ENCODE measurements at places on chromosomes 12 and 14.
A peak's percentile ranks its signal among the peaks of the same experiment; 100 is the strongest.

DNA sequence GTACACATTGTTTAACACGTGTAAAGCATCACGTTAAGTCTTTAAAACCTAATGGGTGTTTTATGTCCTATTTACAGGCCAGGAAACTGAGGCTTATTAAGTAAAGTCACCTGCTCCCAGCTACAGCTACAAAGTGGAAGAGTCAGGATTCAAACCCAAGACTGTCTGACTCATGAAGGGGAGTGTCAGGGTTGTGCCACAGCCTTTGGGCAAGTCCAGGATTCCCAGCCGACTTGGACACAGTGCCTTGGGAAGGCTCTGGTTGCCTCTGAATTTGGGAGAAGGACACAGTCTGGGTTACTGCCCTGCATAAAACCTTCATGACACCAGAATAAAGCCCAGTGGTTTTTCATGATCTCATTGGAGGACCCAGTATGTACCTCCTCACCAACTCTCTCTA, 7.3 kb downstream of the RNU4-2 start:
- no peak for DNase-seq

DNA sequence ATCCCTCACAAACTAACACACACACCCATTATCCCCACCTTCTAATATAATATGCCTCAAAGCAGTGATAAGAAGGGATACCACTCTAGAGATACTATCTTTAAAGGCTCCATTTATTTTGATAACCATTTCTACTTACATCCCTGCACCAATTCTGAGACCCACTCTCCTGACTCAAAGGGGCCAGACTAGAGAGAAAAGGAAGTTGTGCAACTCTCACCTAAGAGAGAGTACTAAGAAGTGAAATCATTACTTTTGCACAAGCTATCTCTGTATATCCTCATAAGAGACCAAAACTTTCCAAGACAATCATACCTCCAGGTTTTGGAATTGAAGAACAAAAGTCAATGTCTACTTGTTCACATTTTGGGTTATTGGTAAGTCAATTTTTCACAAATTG, 45.4 kb upstream of the USP15 start:
- peak; percentile 27 for DNase-seq

- no peak for DNase-seq
These were observed 17.8 kb upstream of the MLEC start for GRCh38 chr12:120668868-120669840.

DNA sequence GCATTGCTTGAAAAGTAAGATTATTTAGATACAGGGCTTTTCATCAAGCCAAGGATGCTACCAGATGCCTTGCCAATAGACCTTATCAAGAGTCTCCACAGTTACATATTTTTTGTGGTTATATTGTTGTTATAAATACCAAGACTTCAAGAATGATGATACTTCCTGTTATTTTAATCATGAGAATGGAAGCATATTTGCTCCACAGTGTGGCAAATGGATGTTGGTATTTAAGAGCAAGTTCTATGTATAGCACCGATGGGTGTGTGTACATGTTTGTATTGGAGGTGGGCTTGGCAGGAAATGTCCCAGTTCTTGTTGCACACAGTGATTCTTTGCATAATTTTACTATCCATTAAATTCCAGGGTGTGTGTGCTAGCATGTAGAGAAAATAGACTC, 4.4 kb upstream of the NID2 start:
- no peak for DNase-seq

DNA sequence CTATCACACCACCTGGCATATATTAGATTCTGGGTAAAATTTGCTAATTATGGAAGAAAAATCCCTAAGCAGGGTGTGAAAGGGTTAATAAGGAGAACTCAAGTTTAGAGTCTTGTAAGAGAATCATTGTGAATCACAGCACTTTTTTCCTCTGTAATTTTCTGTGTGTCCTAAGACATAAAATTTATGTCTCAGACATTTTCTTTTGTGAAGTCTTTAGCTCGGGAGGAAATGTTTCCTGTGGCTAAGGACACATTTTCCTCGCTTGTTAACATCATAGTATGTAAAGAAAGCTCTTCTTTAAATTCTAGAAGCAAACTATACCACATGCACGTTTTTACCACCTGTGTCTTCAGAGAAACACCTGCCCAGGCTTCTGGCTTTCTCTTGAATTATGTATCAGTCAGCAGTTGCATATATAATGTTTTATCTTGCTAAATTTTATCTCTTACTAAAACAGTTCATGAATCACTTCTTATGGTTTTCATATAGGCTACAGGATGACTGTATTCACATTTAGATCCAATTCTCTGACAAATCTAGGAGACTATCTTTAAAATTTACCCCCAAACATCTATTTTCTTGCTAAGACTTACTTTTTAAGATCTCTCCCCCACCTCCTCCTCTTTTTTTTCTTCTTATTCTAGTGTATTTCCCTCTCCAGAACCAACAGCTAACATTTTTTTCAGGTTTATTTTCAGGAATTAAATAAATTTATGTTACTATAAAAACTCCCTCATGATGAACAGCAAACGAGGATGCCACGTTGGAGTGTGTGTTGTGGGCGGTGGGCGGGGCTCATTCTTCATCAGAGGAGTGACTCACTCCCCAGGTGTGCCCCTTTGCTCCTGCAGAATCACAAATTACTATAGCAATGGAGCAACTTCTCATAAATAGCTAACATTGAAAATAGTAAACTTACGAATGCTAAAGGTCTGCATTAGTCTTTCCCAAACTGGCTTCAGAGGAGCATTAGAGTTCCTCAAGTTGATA, 11.6 kb upstream of the CSRP2 start:
- no peak for DNase-seq

DNA sequence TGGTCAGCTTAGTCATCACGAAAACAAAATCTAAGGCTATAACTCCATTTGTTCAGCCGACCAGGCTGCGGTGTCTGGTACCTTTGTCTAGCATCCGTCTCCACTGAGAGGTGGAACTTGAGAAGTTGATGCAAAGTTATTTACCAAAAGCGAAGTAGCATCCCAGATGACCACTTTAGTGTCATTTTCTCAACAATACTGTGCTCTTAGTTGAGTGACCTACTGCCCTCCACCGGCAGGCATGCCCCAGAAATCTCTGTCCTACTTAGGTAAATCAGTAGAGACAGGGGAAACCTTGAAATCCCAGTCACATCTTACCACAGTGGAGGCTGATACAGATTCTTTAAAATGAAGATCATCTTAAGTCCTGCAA, 1.3 kb upstream of the ST8SIA1 start:
- DNase-seq, result no peak

DNA sequence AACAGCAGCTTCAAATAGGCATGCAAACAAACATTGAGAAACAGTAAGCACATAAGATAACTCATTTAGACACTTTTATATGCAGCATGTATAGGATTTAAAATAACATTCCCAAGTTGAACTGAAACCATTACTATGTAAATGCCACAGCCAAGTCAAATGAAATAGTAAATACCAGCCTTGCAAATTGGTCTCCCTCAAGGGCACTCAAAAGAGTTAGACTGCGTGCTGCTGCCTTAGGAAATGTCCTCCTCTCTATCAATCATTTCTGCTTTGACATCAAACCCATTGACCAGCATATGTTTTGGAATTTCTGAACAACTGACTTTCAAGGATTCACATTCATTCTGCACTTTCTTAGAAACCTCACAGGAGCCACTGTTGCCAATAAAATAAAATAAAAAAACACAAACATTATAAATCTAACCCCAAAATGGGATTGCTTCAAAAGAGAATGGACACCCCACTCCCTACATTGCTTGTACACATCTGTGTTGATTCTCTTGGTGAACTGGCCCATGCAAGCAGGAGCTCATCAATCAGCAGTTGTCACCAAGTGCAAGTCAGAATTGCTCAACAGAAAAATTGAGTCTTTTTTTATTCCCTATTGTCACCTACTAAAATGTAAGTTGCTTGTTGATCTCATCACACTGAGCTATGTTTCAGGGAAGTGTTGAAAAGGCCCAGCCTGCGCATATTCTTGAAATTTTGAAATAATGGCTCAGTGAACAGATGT, 256.2 kb downstream of the DAD1 start:
- peak; percentile 51 for DNase-seq

- DNase-seq, result no peak
These were observed 9.5 kb downstream of the CINP start for GRCh38 chr14:102353126-102353619.

DNA sequence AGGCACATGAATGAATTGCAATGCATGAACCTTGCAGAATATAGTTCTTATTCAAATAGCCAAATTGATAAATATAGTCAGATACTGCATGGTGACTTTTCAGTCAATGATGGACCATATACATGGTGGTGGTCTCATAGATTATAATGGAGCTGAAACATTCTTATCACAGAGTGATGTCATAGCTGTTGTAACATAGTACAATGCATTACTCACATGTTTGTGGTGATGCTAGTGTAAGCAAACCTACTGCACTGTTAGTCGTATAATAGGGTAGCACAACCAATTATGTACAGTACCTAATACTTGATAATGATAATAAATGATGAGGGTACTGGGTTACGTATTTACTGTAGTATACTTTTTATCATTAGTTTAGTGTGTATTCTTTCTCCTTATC, 280.3 kb downstream of the BCAT1 start:
- no peak for DNase-seq

DNA sequence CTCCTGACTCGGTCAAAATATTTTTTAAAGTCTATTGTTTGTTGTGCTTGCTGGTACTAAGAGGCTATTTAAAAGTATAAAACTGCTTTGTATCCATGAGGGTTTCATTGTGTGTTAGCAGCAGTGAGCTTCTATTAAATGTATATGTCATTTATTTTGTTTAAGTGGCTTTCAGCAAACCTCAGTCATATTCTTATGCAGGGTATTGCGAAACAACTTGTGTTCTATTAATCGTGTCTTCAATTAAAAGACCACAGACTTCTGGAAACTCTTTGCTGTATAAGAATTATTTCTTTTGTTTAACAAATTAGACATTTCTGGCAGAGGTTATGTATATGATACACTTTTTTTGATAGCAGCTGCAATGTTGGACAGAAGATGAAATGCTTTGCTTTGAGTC, 6.5 kb downstream of the IAPP start:
- no peak for DNase-seq

DNA sequence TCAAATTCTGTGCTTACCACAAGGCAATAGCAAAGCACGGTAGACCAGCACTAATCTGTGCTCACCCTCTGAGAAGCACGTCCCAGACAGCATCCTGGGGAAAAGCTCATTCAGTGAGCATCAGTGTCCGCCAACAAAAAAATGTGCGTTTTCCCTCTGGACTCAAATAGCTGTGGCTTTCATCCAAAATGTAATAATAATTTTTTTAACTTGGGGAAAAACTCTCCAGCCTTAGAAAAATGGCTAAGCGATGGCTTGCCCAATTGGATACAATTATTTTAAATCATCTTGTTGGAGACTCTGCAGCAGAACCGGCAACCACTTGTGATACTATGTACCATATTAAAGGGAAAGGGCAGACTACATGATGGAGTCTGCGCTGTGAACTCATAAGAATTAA, 1.1 kb upstream of the KRT77 start:
- DNase-seq, result no peak

- no peak for DNase-seq
These were observed 23.4 kb upstream of the SLC35F4 start for GRCh38 chr14:57889245-57889644.

GRCh38 chr12:124849382-124849781, 14.3 kb downstream of the SCARB1 start:
- no peak for DNase-seq

GRCh38 chr12:108846290-108846701, 11.1 kb downstream of the SSH1 start:
- DNase-seq, result peak; percentile 64

GRCh38 chr14:50603565-50603964, 43.6 kb downstream of the ATL1 start:
- DNase-seq, result no peak

GRCh38 chr14:90758959-90759358, 57.3 kb downstream of the TTC7B start:
- DNase-seq, result peak; percentile 78

DNA sequence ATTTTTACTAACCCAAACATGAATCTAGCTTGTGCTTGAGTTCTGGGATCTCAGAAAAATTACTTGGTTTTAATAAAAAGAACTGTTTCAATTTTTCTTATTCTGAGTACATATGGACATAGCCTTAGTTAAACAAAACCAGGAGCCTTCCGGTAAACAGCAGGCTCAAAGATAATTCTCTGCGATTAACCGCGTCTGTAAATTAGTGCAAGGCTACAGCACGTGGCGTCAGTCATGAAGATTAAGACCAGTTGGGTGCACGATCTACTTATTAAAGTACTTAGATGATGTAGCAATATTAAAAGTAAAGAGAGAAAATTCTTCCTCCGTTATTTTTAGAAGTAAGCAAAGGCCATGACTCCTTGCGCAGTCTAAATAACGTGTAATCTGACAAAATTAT, 700 bp downstream of the KCNJ8 start:
- DNase-seq, result no peak

DNA sequence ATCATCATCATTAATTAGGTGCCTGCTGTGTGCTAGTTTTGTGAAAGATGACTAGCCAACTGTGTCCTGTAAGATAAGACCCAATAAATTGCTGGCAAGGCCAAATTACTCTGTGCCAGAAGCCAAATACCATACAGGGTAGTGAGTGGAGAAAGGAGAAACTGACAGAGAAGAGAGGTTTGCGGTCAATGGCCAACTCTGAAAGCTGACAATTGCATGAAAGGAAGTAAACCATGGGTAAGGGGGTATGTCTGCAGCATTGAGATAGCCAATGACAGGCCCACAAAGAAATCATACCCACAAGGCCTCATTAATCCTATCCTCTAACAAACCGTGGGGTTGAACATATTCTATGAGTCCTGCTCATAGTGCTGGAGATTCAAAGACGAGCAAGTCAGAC, 236.6 kb upstream of the CCDC196 start:
- no peak for DNase-seq

GRCh38 chr14:56630707-56631106, 51.1 kb downstream of the TMEM260 start:
- no peak for DNase-seq

DNA sequence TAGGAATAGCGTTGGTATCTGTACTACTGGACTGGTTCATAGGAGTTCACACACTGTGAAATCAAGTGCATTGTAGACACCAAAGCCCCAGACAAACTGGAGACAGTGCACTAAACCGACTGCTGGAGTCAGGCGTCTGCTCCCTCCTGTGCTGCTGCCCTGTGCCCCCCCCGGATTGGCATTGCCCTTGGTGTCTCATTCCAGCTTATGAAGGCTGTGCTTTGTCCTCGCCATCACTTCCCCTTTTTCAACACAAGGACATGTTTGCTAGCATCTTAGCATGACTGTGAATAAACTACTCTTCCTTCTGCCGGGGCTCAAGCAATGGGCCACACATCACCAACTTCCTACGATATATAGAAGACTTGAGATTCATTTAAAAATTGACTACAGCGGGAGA, 84.0 kb downstream of the TMCC3 start:
- peak; percentile 6 for DNase-seq

DNA sequence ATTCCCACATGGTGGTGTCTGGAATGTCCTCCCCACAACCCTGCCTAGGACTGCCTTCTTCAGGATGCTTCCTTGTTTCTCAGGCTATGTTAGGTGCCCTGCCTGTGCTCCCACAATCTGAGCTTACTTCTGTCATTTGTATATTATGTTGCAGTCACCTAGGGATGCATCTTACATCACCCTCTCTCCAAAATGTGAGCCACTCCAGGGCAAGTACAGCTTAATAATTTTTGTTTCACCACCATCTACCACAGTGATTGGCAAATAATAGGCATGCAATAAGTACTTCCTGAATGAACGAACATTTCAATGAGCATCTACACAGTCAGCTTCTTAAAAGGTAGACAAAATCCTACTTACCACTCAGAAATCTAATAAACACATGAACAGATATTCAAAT, 37.6 kb downstream of the ZFYVE26 start:
- DNase-seq, result peak; percentile 59

- no peak for DNase-seq
These were observed 1052.7 kb downstream of the TMEM121 start for GRCh38 chr14:106579084-106579483.

- DNase-seq, result no peak
These were observed 33.9 kb downstream of the TMEM19 start for GRCh38 chr12:71719647-71720370.
